A549 treated with DMSO at 1 μM for 4 hours (cell line): ENCODE measurements at places on chromosomes 1 and 21. TPM values are rescaled to one million over a fixed set of nuclear protein-coding genes. Genes with fewer than 3 reads are reported as not detected.

Gene PCBP3
- 0.80 to 1.3 TPM (median 1.1 TPM) in 5 replicates for total RNA-seq

Gene S100A7
- total RNA-seq, result not detected in 5 replicates

Gene TTC22
- not detected in 5 replicates for total RNA-seq

Gene ORC1
- total RNA-seq, result 19.7 to 23.7 TPM (median 20.9 TPM) in 5 replicates

Gene AKNAD1
- total RNA-seq, result 0.72 to 1.1 TPM (median 0.87 TPM) in 5 replicates

Gene GJA9
- 0.05 to 0.09 TPM (median 0.08 TPM) in 3 of 5 replicates, not detected in the others for total RNA-seq

Gene FAM167B
- 0.63 to 0.89 TPM (median 0.72 TPM) in 5 replicates for total RNA-seq

Gene PGBD5
- 0.66 to 1.5 TPM (median 0.97 TPM) in 5 replicates for total RNA-seq

Gene RPTN
- 0.03 TPM in 1 of 5 replicates, not detected in the others for total RNA-seq

Gene LRRN2
- total RNA-seq, result 15.3 to 20.3 TPM (median 16.6 TPM) in 5 replicates

Gene CFHR1
- total RNA-seq, result 0.10 to 0.39 TPM (median 0.31 TPM) in 4 of 5 replicates, not detected in the other

Gene OR10Z1
- not detected in 5 replicates for total RNA-seq

Gene UQCRHL
- 5.7 to 8.0 TPM (median 6.9 TPM) in 5 replicates for total RNA-seq

Gene NIPAL3
- 7.0 to 9.4 TPM (median 7.5 TPM) in 5 replicates for total RNA-seq

Gene RAB42
- 1.5 to 2.4 TPM (median 2.1 TPM) in 5 replicates for total RNA-seq

Gene FNDC7
- total RNA-seq, result 0.02 to 0.09 TPM (median 0.03 TPM) in 3 of 5 replicates, not detected in the others

Gene USP48
- total RNA-seq, result 13.5 to 19.5 TPM (median 18.7 TPM) in 5 replicates

Gene ATP6V1G3
- not detected in 5 replicates for total RNA-seq

Gene TMCO2
- not detected in 5 replicates for total RNA-seq

Gene JAM2
- 0.09 TPM in 1 of 5 replicates, not detected in the others for total RNA-seq

Gene RXFP4
- not detected in 5 replicates for total RNA-seq

Gene S100A1
- 0.15 to 0.83 TPM (median 0.47 TPM) in 5 replicates for total RNA-seq

Gene TEDDM1
- not detected in 5 replicates for total RNA-seq

Gene BEND5
- total RNA-seq, result not detected in 5 replicates

Gene MSH4
- total RNA-seq, result 0.02 to 0.07 TPM (median 0.03 TPM) in 3 of 5 replicates, not detected in the others

Gene GNAT2
- total RNA-seq, result 0.13 to 0.20 TPM (median 0.18 TPM) in 3 of 5 replicates, not detected in the others

Gene AK5
- 5.6 to 8.5 TPM (median 6.6 TPM) in 5 replicates for total RNA-seq

Gene RPRD2
- 14.1 to 17.5 TPM (median 16.5 TPM) in 5 replicates for total RNA-seq

Gene LRRC53
- not detected in 5 replicates for total RNA-seq

Gene FCRL5
- not detected in 5 replicates for total RNA-seq

Gene LCE2B
- not detected in 5 replicates for total RNA-seq

Gene CHODL
- total RNA-seq, result not detected in 5 replicates

Gene ATP1B1
- 237 to 280 TPM (median 268 TPM) in 5 replicates for total RNA-seq

Gene GJB5
- 0.12 TPM in 2 of 5 replicates, not detected in the others for total RNA-seq

Gene POLR3GL
- total RNA-seq, result 9.0 to 9.6 TPM (median 9.2 TPM) in 5 replicates

Gene TDRD5
- 0.02 to 0.06 TPM (median 0.04 TPM) in 4 of 5 replicates, not detected in the other for total RNA-seq

Gene PLA2G4A
- total RNA-seq, result 9.6 to 14.1 TPM (median 11.7 TPM) in 5 replicates

Gene ACTN2
- total RNA-seq, result 0.01 to 0.10 TPM (median 0.09 TPM) in 3 of 5 replicates, not detected in the others

Gene HSD3B2
- total RNA-seq, result not detected in 5 replicates

Gene TMPRSS3
- total RNA-seq, result 0.20 to 0.38 TPM (median 0.27 TPM) in 5 replicates

Gene C8A
- not detected in 5 replicates for total RNA-seq

Gene CFHR2
- total RNA-seq, result not detected in 5 replicates

Gene PLPPR5
- total RNA-seq, result not detected in 5 replicates

Gene GPR153
- total RNA-seq, result 0.99 to 1.4 TPM (median 1.2 TPM) in 5 replicates

Gene SYNJ1
- 1.6 to 4.3 TPM (median 3.3 TPM) in 5 replicates for total RNA-seq

Gene FCER1A
- total RNA-seq, result not detected in 5 replicates

Gene DCDC2B
- not detected in 5 replicates for total RNA-seq

Gene PUSL1
- 15.4 to 25.1 TPM (median 23.2 TPM) in 5 replicates for total RNA-seq

Gene ATF3
- 26.4 to 45.2 TPM (median 32.2 TPM) in 5 replicates for total RNA-seq

Gene PLPP3
- total RNA-seq, result 27.6 to 36.1 TPM (median 32.0 TPM) in 5 replicates

Gene KCNK2
- total RNA-seq, result 0.11 to 0.28 TPM (median 0.22 TPM) in 3 of 5 replicates, not detected in the others

Gene ANGPTL3
- total RNA-seq, result not detected in 5 replicates
